Muscle of back (tissue), 13 donors: ENCODE measurements at places on chromosomes 11 and 22. TPM values are rescaled to one million over a fixed set of nuclear protein-coding genes. Genes with fewer than 3 reads are reported as not detected.

DNA sequence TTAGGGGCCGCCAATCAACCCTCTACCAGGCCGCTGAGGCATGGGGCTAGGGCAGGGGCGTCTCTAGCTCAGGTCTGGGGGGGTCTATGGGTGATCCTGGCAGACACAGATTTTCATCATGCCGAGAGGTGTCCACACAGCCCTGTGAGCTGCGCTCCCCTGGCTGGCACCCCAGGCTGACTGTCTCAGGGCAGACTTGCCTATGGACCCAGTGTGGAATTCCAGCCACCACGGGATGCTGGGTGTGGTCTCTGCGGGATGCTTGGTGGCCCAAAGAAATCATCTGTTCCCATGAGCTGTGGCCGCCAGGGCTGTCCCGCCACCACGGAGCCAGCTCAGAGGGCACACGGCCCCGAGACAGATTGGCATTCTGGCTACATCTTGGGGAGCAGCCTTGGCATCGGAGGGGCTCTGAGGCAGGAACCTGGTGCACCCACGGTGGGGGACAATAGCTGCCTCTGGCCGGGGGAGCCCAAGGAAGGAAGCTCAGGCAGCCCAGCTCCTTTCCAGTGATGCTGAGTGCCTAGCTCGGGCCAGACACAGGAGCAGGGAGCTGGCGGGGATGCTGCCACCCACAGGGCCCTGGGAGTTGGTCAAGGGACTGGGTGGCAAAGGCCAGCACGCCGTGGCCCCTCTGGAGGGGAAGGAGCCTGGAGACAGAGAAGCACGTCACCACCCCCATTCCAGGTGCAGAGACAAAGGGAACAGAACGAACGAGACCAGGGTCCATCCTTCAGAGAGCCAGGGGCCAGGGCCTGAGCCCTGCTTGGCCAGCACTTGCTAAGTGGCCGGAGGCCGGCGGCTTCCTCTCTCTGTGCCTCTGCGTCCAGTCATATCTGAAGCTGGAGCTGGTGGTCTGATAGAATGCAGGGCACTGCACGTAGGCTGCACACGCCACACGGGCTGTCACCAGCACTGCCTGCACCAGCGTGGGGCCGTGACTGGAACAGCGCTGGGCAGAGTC lies 64.4 kb upstream of the FGF3 start:
- DNase-seq: no peak

DNA sequence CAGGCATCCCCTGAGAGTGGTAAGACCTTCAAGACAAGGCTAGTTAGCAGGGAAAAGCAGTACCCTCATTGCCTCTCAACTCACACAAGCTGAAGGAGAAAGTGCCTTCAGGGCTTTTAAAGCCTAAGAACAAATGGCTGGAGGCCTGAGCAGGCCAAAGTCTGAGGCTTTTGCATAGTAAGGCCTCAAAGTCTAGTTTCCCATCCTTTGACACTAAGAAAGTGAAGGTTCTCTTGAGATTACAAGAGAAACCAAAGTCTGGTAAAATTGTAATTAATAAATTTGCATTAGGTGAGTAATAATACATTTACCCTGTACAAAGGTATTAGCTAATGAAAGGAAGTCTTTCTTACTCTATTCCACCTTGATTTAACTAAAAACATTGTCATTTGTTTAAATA lies 47.0 kb upstream of the CCDC89 start:
- DNase-seq: no peak

DNA sequence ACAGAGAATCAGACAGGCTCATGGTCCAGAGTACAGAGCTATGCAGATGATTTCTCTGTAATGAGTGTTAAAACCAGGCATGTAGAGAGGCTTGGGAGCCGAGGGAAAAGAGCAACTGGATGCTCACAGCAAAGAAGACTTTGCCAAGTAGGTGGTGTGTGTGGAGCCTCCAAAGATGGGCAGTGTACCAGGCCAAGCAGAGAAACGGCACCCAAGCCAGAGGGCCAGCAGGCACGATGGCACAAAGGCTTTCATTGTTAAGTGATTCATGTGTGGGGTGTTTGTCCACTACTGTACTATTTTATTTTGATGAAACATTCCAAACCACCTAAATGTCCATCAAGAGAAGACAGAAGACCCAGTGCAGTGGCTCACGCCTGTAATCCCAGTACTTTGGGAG lies 11.1 kb downstream of the RANGAP1 start:
- no peak for DNase-seq

GRCh38 chr11:59199546-59200422 lies 12.9 kb downstream of the MPEG1 start:
- DNase-seq: no peak

DNA sequence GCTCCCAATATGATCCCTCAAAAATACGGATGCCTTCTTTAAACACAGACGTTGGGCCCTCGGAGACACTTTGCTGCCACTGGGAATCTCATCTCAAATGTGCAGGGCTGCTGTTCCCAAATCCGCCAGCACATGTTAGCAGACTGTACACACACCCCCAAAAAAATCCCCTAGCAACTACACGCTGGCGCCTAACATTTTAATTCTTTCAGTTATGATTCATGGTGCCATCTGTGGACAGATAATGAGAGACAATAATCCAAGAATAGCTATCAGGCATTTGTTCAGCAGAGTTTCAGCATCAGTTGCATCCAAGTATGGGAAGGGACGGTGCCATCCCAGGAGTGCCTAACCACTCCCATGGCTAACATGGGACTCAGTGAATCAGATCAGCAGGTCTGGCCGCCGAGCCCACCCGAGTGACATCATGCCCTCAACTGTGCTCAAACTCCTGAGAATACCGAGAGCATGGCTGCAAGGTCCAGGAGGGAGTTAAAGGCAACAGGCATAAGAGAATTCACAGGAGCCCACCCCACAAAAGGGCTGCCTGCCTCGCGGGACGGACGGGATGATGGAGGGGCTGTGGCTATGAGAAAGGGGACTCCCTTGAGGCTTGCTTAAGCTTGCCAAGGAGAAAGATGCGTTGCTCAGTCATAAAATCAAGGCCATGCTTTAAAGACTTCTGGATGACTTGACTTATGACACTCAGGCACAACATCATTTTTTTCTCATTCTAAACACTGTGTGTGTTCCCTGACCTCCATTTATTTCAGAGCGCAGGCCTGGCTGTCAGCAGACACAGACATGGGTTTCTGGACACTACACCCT lies 337.0 kb downstream of the SHANK2 start:
- DNase-seq: peak; percentile 46

GRCh38 chr11:128232588-128232987 lies 354.8 kb downstream of the ETS1 start:
- DNase-seq: no peak

- no peak for DNase-seq
These were observed 132.4 kb downstream of the TTC28 start for GRCh38 chr22:28547132-28547842.

GRCh38 chr11:8250434-8250833 lies 13.2 kb downstream of the LMO1 start:
- peak; percentile 42 for DNase-seq

- no peak for DNase-seq
These were observed 5.6 kb downstream of the KLHDC7B start for GRCh38 chr22:50551160-50551752.

GRCh38 chr22:20256551-20257211 lies 11.4 kb downstream of the RTN4R start:
- no peak for DNase-seq

DNA sequence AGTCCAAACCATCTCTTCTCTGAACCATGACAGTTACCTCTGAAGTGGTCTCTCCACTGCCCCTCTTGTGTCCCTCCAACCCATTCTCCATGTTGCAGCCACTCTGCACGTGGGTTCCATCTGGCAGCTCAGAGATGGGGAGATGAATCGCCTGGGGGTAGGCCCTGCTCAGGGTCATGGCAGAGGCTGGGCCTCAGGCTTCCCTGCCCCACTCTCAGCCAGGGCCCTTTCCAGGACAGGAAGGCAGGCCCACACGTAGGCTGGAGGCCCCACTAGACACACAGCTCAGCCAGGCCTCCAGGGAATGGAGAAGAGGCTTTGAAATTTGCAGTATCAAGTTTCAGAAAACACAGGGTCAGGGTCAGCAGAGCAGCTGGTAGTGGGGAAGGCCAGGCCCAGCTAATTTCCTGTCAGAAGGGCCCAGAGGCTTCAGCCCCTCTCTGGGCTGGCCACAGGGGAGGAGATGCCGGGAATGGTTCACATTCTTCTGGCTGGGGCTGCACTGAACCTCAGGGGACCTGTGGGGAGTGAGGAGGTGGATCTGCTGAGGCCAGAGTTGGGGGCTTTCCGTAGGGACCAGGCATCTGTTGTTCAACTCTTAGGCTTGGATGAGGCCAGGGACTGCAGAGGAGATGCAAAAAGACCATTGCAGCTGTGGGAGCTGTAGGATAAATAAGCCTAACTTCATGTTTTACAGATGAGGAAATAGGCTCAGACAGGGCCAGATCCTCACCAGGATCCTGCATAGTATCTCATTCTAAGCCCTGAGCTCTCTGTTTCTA lies 101.6 kb downstream of the SWAP70 start:
- peak; percentile 94 for DNase-seq

GRCh38 chr11:133955081-133955891 lies 1.5 kb downstream of the IGSF9B start:
- no peak for DNase-seq

DNA sequence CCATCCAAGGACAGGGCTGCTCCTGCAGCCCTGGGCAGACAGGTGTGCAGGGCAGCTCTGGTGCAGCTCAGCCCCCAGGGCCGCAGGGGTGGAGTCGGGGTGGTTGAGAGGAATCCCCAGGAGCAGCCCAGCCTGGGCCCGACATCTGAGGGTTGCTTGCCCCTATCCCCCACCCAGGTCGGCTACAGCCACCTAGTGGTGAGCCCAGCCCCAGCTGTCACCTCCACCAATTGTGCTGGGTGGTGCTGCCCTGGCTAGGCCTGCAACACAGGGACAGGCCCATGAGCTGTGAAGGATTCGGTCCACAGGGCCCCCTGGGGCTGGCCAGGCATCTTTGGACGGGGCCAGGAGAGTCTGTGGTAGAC lies 29.6 kb downstream of the RTN4R start:
- no peak for DNase-seq

The OR5P2 gene
- polyA plus RNA-seq: not detected

The CBL gene
- polyA plus RNA-seq: 15.1 TPM

The BEST1 gene
- 3.5 TPM for polyA plus RNA-seq

The PIH1D2 gene
- 1.6 TPM for polyA plus RNA-seq

The SCARF2 gene
- 19.4 TPM for polyA plus RNA-seq

The TTC36 gene
- 1.5 TPM for polyA plus RNA-seq

The CLDN5 gene
- polyA plus RNA-seq: 45.3 TPM
